ENCODE measurements at places on chromosomes 7 and 10.

- no peak for DNase-seq
Observed at GRCh38 chr10:593016-593415, 96.5 kb downstream of the DIP2C start.

GRCh38 chr10:35415505-35415904, 79.2 kb downstream of the CCNY start:
- no peak for DNase-seq

DNA sequence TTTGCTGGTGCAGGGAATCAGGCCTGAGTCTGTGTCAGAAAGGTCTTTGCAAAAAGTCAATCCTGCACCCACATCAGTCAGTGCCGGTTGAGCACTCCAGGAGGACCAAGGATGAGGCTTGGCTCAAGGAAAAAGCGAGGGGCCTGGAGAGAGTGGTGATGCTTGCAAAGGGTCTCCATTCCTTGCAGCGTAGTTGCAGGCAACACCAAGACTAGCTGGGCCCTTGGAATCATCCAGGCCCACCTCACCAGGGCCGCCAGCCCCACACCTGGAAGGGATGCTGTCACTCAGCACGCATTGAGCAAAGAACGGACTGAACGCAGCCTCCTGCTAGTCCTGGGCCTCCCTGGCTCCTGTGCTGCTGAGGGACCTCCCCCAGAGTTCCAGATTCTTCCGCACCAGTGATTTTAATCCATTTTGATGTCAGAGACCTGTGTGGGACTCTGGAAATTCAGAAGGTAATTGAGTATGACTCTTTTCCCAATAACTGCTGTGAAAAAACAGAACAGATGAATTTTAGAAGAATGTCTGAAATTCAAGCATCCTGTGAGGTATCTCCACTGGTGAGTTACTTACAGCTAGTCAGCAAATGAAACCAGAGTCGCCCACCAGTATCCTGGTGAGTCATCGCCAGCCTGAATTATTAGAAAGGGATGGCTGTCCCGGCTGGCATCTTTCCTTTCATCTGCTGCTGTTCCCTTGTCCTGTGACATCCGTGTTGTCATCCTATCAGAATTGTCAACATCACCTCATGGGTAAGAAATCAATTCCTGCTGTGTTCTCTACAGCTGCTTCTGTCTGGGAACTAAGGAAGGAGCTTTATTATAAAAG, 150.8 kb upstream of the NPS start:
- DNase-seq: no peak

GRCh38 chr7:73555411-73555982, 2.0 kb downstream of the BCL7B start:
- DNase-seq: no peak

- no peak for DNase-seq
Observed at GRCh38 chr10:32144817-32145688, 88.8 kb upstream of the KIF5B start.

Measured in aorta (tissue), 5 donors.